ENCODE measurements at places on chromosomes 13 and 19.

DNA sequence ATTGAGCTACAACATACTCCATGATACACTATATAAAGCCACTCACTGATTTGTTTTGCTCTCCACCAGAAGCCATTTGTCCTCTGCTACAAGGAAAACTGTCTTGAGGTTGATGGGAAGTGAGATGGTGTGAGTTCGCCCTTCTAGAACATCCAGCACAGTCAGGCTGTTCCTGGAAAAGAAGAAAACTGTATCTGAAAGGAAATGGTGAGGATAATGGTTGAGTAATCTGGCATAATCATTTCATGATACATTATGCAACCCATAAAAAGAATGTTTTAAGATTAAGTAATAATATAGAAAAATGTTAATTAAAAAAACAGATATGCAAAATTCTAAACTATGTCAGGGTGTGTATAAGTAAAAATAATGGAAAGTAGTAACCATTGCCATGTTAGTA lies 233.9 kb downstream of the RGCC start:
- DNase-seq, result no peak

- DNase-seq, result no peak
These were observed 261.9 kb downstream of the KCNRG start for GRCh38 chr13:50277127-50277526.

DNA sequence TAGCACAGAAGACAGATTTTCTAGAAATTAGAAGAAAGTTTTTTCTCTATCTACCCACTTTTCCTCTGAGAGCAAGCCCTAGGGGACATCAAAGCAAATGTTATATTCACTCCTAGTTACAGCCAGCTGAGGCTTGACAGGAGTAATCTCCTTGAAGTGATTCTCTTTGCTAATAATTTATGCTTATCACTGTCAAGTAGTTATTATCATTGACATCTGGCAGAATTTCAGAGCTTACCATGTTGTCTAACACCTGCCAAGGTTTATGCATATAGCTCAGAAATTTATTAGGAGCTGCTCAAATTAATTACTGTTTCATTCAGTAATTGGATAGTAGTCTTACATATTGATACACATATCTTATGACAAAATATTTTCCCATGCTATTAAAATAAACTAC lies 465.9 kb upstream of the ATXN8OS start:
- no peak for DNase-seq

- no peak for DNase-seq
These were observed 17.4 kb downstream of the UFM1 start for GRCh38 chr13:38366954-38367645.

- no peak for DNase-seq
These were observed 38.8 kb downstream of the SERP2 start for GRCh38 chr13:44412346-44412935.

DNA sequence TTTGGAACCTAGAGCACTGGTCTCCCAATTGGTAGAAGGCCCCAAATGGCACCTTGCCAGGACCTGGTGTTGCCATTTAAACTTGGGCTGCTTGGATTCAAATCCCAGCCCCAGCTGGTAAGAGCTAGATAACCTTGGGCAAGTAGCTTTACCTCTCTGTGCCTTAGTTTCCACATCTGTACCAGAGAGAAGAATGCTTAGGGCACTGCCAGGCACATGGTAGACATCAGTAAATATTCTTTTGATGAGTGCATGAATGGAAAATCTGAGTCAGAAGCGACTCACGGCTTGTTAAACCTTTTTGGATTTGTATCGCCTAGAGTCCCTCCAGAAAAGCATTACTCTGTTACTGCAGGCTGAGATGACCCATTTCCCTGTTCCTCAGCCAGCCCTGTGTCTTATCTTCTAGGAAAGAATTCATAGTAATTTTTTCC lies 90.9 kb downstream of the SIPA1L3 start:
- no peak for DNase-seq

DNA sequence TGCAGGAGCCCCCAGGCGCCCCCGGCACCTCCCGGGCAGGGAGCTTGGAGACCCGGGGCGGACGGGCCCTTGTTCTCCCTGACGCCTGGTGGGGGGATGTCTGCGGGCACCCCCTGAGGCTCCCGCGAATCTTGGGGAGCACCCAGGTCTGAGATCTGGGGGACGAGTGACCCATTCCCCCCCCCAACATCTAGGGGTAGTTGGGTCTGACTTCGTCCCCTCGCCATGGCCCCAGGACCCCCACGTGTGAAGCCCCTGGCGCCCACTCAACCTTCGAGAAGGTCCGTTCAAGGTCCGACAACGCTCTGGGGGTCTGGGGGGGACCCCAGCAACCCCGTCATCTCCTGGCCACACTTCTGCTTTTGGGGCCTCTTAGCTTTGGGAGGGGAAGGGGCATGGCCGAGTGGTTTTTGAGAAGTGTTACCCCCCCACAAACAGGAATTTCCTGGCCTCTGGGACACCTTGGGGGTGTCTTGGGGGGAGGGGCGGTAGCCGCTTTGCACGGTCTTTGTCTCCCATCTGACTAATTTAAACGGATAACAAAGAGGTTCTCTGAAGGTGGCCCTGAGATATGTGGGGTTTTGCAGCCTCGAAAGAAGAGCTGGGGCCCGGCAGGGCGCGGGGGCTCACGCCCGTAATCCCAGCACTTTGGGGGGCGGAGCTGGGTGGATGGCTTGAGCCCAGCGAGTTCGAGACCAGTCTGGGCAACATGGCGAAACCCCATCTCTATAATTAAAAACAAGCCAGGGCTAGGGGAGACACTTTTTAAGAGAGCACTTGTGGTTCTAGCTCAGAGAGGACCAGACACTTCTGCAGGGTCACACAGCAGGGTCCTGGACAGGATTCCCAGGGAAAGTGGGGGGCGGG lies 608 bp downstream of the CNN2 start:
- DNase-seq, result no peak

DNA sequence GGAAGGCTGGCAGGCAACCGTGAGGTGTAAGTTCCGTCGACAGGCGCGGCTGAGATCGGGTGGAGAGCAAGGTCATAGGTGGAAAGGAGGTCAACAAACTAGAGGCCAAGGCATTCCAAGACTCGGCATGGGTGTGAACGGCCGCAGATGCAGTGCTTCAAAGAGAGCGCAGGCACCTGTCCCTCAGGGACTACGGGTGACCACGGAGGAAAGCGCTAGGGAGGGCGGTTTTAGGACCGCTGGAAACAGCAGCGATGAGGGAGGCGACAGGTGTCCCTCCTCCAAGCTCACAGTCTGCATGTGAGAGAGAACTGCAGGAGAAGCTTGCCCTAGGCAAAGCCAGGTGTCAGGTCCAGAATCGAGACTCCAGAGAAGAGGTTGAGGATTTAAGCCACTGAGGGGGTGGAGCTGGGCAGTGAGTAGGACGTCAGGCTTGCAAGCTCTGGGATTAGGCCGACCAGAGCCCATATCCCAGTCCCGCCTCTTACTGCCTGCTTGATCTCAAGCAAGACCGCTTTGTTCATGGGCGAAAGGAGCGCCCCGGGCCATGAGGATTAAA lies 1.6 kb upstream of the MLNR start:
- no peak for DNase-seq

DNA sequence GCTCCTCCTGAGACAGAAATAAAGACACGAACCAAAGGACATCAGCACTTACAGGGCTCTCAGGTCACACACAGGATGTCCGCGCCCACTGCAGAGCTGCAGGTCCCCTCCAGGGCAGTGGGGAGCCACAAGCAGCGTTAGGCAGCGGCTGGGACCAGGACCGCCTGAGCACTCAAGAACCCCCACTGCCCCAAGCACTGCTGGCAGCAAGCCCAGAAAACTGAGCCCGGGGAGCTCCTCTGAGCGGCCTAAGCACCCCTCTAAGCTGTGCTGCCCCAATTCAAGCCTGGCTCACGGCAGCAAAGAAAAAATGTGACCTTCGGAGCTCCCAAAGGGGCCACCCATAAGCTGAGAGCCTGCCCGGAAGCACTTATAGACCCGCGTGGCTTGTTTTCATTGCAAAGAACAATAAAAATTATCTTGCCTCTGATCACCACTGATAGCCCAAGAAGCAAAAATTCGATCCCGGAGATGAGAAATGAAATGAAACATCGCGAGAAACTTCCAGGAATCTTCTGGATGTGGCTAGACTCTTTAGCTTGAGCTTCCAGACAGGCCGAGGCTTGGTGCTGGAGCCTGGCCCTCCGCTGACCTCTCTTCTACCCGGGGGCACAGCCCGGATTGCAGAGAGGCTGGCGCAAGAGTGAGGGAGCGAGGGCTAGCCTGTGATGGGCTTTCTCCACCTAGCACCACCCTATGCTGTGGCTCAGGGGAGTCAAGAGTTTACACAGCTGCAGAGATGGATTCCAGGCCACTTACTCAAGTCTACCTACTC lies 6.3 kb downstream of the DPP9 start:
- no peak for DNase-seq

DNA sequence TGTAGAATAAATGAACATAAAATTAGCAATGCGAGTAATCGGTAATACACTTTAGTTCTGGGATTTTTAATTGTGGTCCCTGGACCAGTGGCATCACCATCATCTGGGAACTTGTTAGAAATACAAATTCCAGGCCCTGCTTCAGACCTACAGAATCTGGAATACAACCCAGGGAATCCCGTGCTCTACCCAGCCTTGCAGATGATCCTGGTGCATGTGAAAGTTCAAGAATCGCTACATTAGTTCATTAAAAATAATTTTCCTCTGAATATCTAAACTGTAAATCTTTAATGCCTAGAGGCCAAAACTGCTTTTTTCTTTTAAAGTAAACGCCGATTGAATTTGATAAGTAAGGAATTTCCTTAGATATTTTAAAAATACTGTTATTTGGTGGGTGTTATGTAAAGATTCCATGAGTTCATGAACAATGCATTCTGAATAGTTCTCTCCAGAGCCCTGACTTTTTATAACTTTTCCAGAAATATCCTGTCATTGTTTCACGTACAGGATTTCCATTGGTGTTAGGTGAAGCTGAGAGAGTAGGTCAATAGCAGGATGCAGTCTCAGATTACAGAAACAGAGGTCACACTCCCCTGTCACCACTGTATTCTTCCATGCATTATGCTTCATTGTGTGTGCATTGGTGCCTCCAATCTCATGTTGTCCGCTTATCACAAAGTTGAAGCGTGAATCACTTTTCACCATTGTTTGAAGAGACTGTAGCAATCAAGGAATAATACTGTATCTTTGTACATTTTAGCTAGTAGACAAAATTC lies 596.5 kb upstream of the KLF12 start:
- no peak for DNase-seq

DNA sequence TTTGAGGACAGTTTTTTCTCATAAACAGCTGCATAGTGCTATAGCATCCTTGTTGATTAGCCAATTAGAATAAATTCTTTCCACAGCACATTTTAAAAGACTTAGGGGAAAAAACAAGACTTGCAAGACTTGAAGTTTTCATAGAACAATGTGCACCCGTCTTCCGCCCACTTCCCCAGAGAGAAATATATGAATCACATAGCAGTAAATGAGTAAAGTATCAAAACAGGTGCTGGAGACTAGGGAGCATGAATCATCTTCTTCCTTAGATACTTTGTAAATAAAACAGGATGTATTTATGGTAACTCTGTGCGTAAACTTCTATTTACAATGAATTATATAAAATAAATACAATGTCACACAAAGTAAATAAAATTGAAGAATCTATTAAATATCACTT lies 75.1 kb downstream of the COL4A2 start:
- DNase-seq, result no peak

DNA sequence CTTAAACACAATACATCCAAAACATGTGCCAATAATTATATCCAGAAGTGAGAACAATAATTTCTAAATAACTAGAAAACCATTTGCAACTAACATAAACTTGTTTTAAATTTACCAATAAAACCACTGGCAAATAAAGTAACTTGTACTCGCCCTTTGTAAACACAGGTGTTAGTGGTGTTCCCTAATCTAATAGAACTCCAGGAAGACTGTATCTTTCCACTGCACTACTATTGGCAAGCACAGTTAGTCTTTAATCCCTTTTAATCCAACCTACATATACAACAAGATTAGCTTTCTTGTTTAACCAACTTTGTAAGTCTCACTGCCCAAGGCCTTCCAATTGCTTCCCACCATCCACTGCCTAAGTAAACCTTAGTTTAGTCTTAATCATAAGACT lies 79.5 kb downstream of the PCDH9 start:
- DNase-seq, result no peak

DNA sequence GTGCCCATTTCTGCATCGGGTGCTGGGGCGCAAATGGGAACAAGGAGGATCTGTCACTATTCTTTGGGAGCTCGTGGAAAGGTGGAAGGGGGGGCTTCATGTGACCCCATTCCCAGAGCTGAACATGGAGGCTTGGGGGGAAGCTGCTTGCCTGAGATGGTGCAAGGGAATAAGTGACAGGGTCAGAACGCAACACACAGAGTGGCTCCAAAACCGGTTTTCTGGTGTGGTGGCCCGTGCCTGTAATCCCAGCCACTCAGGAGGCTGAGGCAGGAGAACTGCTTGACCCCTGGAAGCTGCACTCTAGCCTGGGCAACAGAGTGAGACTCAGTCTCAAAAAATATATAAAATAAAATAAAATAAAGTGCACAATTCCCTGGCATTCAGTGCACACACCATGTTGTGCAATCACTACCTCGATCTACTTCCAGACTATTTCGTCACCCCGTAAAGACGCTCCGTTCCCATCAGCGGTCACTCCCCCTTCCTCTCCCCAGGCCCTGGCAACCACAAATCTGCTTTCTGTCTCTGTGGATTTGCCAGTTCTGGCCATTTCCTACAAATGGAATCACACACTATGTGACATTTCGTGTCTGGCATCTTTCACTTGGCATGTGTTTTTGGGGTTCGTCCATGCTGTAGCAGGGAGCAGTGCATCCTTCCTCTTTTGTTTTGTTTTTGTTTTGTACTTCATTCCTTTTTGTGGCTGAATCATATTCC lies 18.2 kb upstream of the COMP start:
- no peak for DNase-seq

DNA sequence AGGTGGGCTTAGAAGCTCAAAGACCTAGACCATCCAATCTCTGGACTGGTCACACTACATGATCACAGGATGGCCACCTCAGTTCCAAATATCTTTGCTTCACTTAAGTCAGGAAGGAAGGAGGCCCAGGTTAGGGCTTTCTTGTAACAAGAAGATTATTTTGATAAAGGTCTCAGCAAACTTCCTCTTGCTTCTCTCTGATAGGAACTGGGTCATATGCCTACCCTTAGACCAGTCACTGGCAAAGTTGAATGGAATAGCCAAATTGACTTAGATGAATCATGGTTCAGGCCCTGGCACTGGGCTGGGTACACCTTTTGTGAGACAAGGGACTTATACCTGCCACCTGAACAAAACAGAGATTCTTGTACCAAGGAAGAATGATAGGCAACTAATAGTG lies 11.0 kb downstream of the FRY start:
- no peak for DNase-seq
